ENCODE measurements at places on chromosomes 4 and X. TPM values are rescaled to one million over a fixed set of nuclear protein-coding genes. Genes with fewer than 3 reads are reported as not detected.

GRCh38 chrX:151488677-151489076 lies 74.8 kb upstream of the PASD1 start:
- DNase-seq = no peak

DNA sequence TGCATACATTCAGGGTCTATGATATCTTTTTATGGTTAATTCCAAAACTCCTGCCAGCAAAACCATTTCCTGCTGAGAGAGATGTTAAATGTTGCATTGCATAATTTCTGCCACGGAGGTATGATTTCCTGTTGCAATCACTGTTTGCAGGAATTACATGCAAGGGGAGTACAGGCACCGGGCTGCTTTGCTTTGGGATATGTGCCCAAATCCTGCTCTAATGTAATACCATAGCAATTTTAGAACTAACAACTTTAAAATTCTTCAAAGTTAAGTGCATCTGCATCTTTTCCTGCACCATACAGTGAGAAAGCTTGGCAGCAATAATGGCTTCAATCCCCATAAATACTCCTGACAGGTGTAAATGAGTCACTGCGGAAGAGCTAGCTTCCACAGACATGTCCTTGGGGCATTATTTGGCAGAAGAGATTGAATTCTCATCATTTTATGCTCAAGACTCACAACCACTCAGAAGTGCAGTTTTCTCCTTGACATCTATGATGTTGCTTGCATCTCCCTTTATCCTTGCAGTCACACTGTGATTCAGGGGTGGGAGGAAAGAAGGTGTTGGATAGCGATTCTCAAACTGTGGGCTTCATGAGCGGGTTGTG lies 29.6 kb downstream of the TRIM2 start:
- no peak for DNase-seq

DNA sequence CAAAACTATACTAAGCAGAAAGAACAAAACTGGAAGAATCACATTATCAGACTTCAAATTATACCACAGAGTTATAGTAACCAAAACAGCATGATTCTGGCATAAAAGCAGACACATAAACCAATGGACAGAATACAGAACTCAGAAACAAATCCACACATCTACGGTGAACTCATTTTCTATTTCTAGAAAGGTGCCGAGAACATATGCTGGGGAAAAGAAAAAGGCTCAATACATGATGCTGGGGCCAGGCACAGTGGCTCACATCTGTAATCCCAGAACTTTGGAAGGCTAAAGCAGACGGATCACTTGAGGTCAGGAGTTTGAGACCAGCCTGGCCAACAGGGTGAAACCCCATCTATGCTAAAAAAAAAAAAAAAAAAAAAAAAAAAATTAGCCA lies 52.7 kb downstream of the ATRX start:
- no peak for DNase-seq

GRCh38 chrX:13763489-13763888 lies 28.9 kb downstream of the OFD1 start:
- no peak for DNase-seq

- DNase-seq = no peak
Observed at GRCh38 chr4:109879081-109879480, 31.2 kb downstream of the LRIT3 start.

- no peak for DNase-seq
Observed at GRCh38 chrX:38607976-38608375, 46.6 kb downstream of the TSPAN7 start.

DNA sequence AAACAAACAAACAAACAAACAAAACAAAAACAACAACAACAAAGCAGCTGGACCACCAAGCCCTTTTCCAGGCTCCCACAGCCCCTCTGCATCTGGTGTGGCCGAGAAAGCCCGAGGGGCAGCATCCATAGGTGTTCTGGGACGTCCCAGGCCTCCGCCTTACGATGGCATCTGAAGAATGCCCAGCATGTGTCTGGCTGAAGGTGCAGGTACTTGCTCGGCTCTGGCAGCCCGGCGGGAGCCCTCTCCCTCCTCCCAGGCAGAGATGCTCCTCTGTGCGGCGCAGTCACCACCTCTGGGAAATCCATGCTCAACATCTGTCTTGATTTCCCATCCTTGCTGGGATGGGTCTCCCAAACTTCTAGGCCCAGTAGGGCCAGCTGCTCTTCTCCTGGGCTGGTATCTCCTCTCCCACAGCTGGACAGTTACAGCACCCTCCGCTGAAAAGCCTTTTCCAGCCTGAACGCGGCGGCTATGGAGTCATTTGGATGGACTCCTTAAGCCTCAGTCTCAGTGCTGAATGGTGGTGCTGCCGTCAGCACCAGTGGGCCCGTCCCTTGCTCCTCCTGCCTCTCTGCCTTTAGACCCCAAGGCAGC lies 4.3 kb downstream of the PSAPL1 start:
- peak; percentile 69 for DNase-seq

- DNase-seq = no peak
Observed at GRCh38 chrX:50635817-50636365, 165.3 kb upstream of the DGKK start.

DNA sequence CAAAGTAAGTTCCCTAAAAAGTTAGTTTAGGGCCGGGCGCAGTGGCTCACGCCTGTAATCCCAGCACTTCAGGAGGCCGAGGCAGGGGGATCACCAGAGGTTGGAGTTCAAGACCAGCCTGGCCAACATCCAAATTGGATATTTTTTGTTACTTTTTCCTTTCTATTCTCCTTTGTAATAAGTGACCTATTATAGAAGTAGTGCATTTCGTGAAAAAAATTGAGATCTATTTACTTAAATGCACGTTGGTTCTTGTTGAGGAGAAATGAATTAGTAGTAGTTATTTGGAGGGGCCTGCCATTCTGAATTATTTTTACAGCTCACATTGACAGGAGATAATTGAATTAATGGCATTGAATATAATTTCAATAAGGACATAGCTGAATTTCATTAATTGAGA lies 22.3 kb upstream of the NDUFC1 start:
- DNase-seq = no peak

DNA sequence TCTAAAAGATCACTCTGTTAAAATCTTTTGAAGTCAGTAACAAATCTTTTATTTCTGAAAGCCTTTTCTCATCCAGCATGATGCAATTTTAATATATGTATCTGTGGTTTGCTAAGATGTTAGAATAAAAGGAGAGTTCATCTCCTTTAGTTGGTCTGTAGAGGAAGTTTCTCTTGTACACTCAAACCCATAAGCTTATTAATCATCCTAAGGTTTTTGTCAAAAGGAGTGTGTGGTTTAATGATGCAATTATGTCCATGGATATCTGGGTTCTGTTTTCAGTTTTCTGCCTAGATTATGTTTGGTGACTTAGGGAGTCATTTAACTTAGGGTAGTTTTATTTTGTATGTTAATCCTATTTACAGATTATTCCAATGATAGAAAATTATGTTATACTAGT lies 52.1 kb upstream of the NDST4 start:
- no peak for DNase-seq

GPM6B gene
- total RNA-seq = 37.1 TPM

NWD2 gene
- not detected for total RNA-seq

SLITRK4 gene
- total RNA-seq = 0.58 TPM

EFHC2 gene
- 0.17 TPM for total RNA-seq
